Bronchus fibroblast of lung (primary cell): ENCODE measurements at places on chromosomes 4 and X. TPM values are rescaled to one million over a fixed set of nuclear protein-coding genes. Genes with fewer than 3 reads are reported as not detected.

The MAGIX gene
- total RNA-seq, result 1.3 TPM in 2 replicates

The DHRSX gene
- 20.5 and 23.2 TPM in 2 replicates for total RNA-seq

The RBM3 gene
- 250 and 253 TPM in 2 replicates for total RNA-seq

The PRR32 gene
- not detected in 2 replicates for total RNA-seq

The MAGEB2 gene
- total RNA-seq, result not detected in 2 replicates

The TBC1D8B gene
- total RNA-seq, result 4.2 and 4.5 TPM in 2 replicates

The LAP3 gene
- 54.0 and 54.9 TPM in 2 replicates for total RNA-seq

The MAGEA2 gene
- total RNA-seq, result not detected in 2 replicates

The DUSP21 gene
- not detected in 2 replicates for total RNA-seq

The HERC6 gene
- total RNA-seq, result 1.9 and 2.5 TPM in 2 replicates

The CT55 gene
- total RNA-seq, result not detected in 2 replicates

The BANK1 gene
- total RNA-seq, result 0.15 and 0.17 TPM in 2 replicates

The EREG gene
- total RNA-seq, result 5.1 and 5.9 TPM in 2 replicates

The PGAM4 gene
- total RNA-seq, result not detected in 2 replicates

The ARR3 gene
- not detected in 2 replicates for total RNA-seq

The SPATA18 gene
- total RNA-seq, result 2.9 and 3.1 TPM in 2 replicates

The PAGE2 gene
- not detected in 2 replicates for total RNA-seq

The MEPE gene
- total RNA-seq, result not detected in 2 replicates

The TKTL2 gene
- total RNA-seq, result not detected in 2 replicates
